NCI-H774 (cell line): ENCODE measurements at places on chromosomes 13 and 19.

DNA sequence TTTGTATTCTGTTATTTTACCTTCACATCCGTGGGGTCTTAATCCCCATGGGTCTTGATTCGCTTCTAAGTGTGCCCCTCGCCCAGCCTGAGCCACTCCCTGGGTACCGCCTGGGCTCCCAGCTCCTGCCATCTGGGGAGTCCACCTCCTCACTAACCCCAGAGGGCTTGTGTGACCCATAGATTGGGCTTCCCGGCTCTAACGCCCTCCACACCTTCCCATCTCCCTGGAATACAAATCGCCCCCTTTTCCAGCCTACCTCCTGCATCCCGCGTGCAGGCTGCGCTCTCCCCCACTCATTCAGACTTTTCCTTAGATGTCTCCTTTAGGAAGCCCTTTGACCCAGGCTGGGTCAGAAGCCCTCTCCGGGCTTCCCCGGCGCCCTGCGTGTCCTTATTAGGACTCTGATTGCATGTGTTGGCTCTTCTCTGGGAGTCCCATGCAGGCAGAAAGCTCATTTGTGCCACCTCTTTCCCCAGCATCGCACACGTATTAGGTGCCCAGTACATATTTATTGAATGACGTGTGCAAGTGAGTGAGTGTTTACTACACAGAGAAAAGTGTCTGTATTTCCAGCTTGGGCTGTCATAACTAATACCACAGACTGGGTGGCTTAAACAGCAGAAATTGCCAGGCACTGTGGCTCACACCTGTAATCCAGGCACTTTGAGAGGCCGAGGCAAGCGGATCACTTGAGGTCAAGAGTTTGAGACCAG is 757 bp downstream of the CCDC124 start:
- no peak for DNase-seq

DNA sequence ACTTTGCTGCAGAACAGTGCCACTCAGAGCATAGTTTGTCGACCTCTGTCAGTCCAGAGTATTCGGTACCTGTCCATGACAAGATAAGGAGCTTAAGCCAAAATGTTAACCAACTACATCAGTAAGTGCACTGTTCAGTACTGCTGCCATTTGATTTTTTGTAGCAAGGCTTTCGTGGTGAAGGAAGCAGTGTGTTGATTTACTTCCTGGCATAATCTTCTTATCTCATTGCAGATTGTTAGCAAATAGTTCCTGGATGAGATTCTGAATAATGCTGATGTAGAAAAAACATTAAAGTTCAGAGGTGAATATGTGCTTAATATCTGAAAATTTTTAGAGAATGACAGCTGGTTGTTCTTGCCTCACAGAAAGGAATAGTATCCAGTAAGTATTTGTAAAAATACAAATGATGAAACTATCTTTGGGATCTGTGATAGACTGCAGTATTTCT is 85.7 kb downstream of the LRRC63 start:
- DNase-seq, result no peak

DNA sequence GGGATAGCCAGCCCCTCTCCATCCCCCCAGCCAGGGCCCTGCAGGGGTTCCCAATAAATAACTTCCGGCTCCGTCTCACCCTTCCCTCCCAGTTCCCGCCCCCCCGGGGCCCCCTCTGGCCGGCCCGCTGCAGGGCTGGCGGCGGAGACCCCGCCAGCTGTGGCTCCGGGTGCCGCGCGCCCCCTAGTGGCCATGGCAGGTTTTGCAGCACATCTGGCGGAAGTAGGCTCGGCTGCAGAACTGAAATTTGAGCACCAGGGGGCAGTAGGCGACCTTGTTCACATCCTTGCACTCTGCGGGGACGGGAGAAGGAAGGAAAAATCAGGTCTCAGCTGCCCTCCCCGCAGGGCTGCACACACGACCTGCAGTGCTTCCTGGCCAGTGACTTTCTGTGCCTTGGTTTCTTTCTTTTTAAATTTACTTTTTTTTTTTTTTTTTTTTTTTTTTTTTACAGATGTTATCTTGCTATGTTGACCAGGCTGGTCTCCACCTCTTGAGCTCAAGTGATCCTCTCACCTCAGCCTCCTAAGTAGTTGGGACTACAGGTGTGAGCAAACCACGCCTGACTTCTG is 3.6 kb upstream of the MYO1F start:
- DNase-seq, result peak; percentile 9

DNA sequence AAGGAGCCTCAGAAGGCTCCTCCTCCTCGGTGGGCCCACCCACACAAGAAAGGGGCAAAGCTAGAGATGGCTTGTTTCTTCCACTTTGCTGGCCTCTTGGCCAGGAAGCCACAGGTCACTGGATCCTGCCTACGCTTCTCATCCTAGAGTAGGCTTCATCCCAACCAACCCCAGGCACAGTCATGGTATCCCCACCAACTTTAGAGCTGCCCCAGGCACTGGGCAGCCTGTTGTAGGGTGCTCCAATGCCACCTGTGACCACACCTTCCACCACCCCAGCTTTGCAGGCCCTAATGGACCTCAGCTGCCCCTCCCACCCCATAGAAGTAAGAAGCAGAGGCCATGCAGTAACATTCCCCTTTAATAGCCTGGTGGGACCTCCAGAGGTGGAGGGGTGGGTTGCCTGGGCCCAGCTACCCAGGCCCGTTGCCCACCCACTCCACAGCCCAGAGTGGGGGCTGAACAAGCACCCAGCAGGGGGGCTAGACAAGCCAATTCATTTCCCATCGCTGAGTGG is 522 bp upstream of the CHMP2A start:
- DNase-seq, result no peak

- DNase-seq, result no peak
Measured at GRCh38 chr19:14495672-14496028, 277 bp downstream of the GIPC1 start.

DNA sequence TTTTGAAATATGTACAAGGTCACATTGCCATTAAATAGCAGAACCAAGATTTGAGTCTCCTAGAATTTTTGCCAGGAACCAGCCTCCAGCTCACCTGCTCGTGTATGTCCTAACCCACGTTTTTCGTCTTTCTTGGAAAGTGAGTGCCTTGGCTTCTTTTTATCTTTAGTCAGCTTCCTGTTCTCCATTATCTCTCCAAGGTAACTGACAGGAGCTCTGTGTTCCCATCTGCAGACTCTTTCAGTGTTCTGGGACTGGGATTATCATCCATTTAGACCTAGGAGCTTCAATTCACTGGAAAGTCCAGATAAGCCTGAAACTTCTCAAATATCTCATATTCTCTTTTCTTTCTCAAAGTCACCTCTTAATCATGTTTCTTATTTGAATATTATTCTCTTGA is 193.7 kb downstream of the ZIC5 start:
- DNase-seq, result no peak

DNA sequence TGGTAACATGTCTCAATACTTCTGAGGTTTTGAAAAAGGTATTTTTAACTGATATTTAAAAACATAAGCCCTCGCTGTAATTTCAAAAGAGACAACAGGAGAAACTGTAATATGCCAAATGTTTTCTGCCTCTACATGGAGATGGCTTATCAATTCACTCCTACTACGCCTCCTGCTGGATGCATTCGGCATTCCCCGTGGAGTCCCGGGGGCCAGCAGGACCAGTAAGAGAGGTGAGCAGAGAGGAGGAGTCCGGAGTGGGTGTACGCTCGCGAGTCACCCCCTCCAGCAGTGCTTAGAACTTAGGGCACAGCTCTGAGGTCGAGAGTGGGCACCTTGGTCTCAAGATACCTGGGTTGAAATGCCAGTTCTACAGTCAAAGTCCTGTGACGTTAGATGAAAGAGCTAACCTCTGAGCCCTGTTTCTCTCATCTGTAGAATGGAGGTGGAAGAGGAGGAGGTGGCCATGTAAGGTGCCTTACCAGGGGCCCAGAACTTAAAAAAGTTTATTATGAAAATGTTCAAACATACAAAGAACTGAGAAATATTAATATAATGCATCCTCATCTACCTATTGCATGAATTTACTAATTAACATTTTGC is 110.2 kb downstream of the STK24 start:
- no peak for DNase-seq

DNA sequence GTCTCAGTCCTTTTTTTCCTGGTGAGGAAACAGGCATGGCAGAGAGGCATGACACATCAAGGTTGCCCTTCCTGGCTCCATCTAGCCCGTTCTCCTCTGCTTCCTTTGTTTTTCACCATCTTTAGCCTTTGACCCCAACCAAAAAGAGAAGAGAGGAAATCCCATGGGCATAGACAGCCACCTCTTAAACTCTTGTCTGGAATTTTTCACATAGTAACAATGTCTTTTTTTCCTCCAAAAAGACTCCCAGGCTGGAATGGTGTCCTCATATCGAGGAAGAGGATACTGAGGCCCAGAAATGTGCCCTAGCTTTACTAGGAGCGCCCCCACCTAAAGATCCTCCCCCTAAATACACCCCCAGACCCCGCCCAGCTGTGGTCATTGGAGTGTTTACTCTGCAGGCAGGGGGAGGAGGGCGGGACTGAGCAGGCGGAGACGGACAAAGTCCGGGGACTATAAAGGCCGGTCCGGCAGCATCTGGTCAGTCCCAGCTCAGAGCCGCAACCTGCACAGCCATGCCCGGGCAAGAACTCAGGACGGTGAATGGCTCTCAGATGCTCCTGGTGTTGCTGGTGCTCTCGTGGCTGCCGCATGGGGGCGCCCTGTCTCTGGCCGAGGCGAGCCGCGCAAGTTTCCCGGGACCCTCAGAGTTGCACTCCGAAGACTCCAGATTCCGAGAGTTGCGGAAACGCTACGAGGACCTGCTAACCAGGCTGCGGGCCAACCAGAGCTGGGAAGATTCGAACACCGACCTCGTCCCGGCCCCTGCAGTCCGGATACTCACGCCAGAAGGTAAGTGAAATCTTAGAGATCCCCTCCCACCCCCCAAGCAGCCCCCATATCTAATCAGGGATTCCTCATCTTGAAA is at the start of gene GDF15:
Gene GDF15 (plus strand): TSS at position 484 of the 868 bp plus-strand sequence. CDS start 32 bp downstream, at position 516.
- no peak for DNase-seq

GRCh38 chr13:93298713-93299112 is 72.1 kb downstream of the GPC6 start:
- no peak for DNase-seq

- DNase-seq, result no peak
Measured at GRCh38 chr13:50345804-50346203, 330.6 kb downstream of the KCNRG start.

DNA sequence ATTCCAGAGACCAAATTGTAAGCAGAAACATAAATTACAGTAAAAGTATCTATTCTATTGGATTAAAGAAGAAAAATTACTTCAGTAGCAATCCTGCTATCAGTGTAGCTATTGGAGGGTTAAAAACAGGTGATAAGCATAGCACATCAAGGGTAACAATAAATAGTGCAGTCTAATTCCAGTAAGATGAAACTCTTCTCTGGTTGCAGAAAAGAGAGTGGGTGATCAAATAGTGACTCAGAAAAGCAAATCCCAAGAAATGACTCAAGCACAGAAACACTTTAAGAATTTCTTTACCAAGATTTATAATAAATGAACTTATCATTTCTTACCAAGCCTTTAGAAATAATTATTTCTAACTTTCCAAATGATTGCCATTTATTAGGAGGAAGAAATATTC is 135.7 kb downstream of the LMO7 start:
- no peak for DNase-seq

DNA sequence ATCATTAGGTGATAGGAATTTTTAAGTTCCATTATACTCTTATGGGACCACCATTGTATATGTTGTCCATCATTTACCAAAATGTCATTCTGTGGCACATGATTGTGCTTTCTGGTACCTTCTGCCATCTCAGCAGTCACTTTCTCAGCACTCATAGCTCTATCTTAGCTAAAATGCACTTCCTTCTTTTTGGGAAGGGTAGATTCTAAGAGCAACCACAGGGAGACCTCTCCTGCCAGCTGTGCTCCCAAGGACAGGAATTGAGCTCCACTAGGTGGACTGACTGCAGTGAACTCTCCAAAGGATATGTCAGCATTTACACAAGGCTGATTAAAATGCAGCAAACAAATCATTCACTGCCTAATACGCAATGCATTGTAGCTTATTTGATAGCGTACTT is 91.8 kb upstream of the OBI1 start:
- no peak for DNase-seq

GRCh38 chr19:33515921-33516320 is 5.7 kb downstream of the PEPD start:
- DNase-seq, result no peak

- no peak for DNase-seq
Measured at GRCh38 chr13:62906896-62907295, 1491.2 kb upstream of the PCDH20 start.

GRCh38 chr19:10137751-10138682 is 18.3 kb upstream of the EIF3G start:
- DNase-seq, result no peak

GRCh38 chr13:19672990-19673389 is 39.5 kb downstream of the MPHOSPH8 start:
- DNase-seq, result no peak

- DNase-seq, result no peak
Measured at GRCh38 chr13:110942248-110942981, 27.5 kb upstream of the ANKRD10 start.
